Stimulated activated CD8-positive, alpha-beta memory T cell treated with anti-CD3 and anti-CD28 coated beads, Interleukin-7, amount 100 ng/mL, for 1 hour (primary cell): ENCODE measurements at places on chromosomes 6 and 20.
A peak's percentile ranks its signal among the peaks of the same experiment; 100 is the strongest.

DNA sequence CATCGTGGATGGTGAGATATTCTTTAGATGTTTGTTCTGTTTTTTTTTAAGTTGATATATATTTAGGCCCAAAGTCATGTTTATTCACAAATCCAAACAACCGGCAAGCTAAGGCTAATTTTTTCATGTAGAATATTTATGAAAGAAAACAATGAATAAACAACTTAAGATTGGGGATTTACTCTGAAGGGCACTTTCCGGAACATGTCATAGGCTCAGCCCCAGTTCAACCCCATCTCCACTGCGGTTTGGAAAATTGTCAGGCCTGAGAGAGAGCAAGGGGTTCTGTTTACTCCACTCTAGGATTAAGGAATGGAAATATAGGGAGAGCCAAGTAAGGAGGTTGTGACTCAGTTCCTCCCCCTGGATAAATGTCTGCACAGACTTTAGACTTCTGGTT is 18.3 kb downstream of the RPS6KA2 start:
- no peak for DNase-seq

DNA sequence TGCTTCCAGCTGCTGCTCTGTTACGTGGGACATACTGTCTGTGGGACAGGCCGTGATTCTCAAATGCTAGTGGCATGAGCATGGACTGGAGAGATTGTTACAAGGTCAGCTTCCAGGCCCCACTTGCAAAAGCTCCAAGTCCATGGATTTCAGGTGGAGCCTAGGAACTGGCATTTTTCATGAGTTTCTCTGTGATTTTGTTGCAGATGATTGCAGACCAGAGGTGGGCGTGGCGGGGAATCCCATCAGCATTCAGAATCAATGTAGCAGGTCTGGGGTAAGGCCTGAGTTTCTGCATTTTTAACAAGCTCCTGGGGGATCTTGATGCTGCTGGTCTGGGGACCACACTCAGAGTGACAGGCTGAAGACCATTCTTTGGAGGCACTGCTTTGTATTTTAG is 2.4 kb upstream of the CDH4 start:
- DNase-seq = no peak

GRCh38 chr6:85971238-85971637 is 328.6 kb upstream of the SYNCRIP start:
- no peak for DNase-seq

GRCh38 chr6:137389150-137389704 is 105.0 kb downstream of the OLIG3 start:
- DNase-seq = peak; percentile 32

DNA sequence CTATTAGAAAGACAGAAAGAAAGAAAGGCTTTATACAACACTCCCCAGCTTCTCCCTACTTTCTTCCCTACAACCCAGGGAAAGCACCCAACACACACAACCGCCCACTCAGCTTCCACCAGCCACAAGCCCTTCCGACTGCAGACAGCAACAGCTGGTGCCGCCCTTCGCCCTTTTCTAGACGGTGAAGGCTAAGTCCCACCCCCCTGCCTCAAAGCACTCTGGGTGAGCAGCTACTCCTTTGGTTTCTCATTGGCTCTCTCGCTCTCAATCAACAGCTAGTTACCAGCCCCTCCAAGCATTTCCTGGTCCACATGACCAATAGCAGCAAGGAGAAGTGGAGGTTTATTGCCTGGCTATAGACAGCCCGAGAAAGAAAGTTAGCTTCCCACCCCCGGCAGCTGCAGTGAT is 230.1 kb upstream of the MOCS1 start:
- no peak for DNase-seq

DNA sequence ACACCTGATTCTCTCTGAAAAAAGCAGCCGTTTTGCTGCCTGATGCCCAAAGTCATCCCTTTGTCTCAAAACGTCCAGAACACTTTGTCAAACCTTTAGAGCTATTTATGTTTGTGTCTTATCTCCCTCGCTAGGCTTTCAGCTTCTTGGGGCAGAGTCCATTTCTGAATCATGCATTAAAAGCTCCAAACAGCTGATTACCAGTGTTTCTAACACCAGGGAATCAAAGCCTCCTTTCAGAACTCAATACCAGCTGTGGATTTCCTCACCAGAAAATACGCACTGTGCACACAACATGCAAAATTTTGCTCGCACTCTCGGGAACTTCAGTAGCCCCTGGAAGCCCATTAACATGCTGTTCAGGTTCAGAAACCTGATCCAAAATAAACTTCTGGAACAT is 333.3 kb downstream of the HACE1 start:
- DNase-seq = no peak

GRCh38 chr20:22977047-22977785 is 57.9 kb upstream of the SSTR4 start:
- DNase-seq = no peak

GRCh38 chr20:44861531-44862006 is 23.9 kb upstream of the YWHAB start:
- DNase-seq = no peak

GRCh38 chr6:157571269-157571668 is 190.3 kb downstream of the ZDHHC14 start:
- DNase-seq = no peak

DNA sequence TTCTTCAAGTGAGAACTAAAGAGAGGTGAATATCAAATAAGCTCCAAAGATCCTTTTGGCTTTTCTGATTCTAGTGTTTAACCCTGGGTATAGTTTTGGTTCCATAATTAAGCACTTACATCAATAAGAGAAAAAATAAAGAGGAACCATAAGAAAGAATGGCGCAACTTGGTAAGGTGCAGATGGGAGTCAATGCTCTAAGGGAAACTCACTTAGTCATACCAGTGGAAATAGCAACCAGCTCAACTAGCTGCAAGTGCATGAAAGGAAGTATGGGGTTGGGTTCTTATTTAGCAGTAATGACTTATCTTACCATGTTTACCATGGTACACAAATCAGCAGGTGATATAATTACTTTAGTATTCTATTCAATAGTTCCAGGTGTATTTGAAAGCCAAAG is 296.5 kb upstream of the RUNX2 start:
- DNase-seq = no peak

DNA sequence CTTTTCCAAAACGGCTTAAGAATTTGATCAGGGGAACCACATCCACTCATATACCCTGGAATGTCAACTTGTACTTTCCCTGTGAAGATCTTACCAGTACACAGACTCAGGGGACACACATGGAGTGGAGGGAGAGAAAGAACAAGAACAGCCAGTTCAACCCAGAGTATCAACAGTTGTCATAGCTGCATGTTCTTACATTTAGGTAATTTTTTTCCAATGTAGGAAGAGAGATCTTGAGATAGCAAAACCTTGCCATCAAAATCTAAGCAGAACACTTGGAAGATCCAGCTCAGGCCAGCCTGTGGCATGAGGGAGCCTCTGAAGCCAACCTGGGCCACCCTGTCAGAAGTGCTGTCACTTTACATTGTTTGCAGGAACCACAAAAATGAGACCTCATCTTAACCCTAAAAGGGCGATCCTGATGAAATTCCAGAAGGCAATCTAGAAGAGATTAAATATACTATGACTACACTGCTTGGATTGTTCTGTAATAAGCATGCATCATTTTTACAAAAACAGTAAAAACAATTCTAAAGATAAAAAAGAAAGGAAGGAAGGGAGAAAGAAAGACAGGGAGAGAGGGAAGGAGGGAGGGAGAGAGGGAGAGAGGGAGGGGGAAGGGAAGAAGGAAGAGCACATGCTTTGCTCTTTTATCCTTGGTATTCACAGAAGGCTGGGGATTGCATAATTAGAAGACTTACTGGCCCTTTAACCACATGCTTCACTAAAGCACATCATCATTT is 124.7 kb upstream of the TCF21 start:
- no peak for DNase-seq

- no peak for DNase-seq
These were observed 41.3 kb downstream of the TRMT11 start for GRCh38 chr6:126027601-126028000.

DNA sequence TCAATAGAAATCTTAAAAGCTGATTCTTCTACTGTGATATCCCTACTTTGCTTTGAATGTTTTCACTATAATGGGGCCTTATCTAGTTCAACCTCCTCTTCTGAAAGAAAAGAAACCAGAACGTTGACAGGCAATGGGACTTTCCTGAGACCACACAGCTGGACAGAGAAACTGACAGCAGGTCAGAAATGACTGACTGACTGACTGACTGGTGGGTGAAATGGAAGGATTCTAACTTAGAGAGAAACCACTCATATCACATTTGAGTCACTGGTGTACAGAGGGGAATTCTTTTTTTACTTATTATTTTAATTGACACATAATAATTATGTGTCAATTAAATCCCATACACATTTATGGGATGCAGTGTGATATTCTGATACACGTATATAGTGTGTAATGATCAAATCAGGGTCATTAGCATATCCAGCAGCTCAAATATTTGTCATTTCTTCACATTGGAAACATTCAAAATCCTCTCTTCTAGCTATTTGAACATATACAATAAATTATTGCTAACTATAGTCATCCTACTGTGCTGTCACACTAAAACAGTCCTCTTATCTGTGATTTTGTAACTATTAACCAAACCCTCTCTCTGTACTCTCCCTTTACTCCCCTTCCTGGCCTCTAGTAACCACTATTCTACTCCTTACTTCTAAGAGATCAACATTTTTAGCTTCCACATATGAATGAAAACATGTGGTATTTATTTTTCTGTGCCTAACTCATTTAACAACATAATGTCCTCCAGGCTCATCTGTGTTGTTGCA is 64.8 kb upstream of the NRSN1 start:
- no peak for DNase-seq

GRCh38 chr20:15039088-15039752 is 701.8 kb upstream of the FLRT3 start:
- no peak for DNase-seq

- DNase-seq = no peak
These were observed 31.9 kb upstream of the EIF2S2 start for GRCh38 chr20:34143951-34144350.

GRCh38 chr6:146913842-146914488 is 290.3 kb upstream of the STXBP5 start:
- no peak for DNase-seq

DNA sequence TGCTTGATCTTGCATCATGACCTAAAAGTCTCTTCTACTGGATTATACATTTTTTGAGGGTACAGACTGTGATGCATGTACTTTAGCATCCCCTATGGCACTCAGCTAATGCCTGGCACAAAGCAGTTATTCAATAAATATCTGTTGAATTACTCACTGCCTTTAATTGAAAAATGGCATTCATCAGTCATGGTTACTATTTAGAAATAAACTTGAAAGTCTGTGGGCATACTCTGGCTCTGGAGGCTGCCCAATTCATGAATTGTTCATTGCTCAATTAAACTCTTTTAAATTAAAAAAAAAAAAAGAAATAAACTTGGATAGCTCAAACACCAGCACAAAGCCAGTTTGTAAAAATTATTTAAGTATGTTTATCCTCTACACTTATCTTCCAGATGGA is 40.0 kb downstream of the HEBP2 start:
- DNase-seq = no peak

DNA sequence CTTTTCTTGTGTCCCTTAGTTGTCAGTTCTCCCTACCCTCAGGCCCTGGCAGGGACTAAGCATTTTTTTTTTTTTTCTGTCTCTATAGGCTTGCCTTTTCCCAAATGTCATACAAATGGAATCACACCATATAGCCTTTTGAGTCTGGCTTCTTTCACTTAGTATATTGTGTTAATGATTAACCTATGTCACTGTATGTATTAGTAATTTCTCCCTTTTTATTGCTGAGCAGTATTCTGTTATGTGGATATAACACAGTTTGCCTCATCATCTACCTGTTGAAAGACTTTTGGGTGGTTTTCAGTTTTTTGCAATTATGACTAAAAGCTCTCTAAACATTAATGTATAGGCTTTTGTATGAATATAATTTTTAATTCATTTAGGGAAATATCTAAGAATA is 16.0 kb upstream of the FBXO30 start:
- DNase-seq = no peak

DNA sequence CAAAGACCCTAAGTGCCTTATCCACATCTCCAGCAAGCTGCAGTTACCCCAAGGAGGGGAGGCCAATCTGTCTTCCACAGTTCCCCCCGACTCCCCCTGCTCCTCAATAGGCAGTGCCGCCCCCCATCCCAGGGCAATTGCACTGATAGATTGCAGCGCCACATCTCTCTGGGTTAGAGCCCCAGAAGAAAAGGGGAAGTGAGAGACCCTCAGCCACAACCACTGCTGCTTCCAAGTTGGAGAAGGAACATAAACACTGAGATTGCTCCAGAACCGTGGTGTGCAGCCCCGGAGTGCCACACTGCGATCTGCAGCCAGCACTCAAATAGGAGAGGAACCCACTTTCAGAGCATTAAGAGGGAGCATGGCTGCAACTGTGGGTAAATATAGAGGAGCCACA is 101.5 kb downstream of the RWDD2A start:
- DNase-seq = no peak

DNA sequence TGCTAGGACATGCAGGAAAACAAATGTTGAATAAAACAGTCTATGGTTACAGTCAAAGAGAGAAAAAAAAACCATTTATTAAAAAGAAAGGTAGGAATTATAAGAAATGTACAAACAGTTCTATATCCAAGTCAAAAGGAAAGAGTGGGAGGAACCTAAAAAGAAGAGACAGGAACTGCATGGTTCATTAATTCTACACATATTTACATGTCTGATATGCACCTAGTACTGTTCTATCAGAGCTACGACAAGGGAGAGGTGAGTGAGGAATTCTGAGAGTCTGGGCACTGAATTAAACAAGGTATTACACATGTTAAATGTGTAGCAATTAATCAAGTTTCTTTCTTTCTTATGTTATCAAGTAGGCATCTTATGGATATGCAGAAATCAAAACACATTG is 41.9 kb downstream of the SYCP2 start:
- no peak for DNase-seq

DNA sequence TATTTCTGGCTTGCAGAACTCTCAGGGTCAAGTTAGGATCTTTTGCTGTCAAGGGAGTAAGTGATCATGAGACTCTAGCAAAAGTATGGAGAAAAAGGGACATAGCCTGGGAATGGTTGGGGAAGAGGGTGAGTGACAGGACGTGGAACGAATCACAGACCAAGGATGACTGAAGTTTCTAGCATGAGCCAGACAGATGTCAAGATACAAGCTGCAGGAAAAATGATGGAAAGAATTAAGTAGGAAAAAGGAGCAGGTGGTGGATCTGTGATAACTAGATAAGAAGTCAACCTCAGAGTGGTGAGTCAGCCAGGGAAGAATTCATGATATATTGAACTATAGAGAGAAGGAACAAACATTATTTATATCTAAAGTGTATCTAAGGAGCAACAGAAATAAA is 159.8 kb upstream of the SYNDIG1 start:
- DNase-seq = no peak

GRCh38 chr20:2026514-2026913 is 32.7 kb upstream of the PDYN start:
- DNase-seq = no peak

- DNase-seq = no peak
These were observed 114.9 kb downstream of the EPHA7 start for GRCh38 chr6:93304505-93304904.

DNA sequence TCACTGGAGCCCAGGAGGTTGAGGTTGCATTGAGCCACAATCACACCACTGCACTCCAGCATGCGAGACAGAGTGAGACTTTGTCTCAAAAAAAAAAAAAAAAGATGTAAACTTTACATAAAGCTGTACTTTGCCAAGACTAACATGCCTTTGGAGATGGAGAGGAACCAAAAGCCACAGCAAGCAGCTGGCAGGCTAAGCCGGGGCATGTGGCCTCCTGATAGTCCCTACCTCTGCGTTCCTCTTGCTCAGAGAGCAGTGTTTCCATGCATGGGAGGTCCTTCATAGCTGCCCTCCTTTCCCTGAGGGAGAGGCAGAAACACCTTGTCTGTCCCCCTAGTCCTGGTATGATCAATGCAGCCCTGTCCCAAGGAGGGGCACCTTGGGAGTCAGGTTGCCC is 35.2 kb downstream of the SPATA2 start:
- no peak for DNase-seq
